ENCODE measurements at places on chromosomes 5 and 9.

- no peak for DNase-seq
These were observed 17.1 kb downstream of the NACC2 start for GRCh38 chr9:136078024-136078423.

- no peak for DNase-seq
These were observed 51.4 kb downstream of the ALDH7A1 start for GRCh38 chr5:126543660-126544059.

GRCh38 chr5:113252066-113252465 lies 182.7 kb downstream of the TSSK1B start:
- DNase-seq = no peak

DNA sequence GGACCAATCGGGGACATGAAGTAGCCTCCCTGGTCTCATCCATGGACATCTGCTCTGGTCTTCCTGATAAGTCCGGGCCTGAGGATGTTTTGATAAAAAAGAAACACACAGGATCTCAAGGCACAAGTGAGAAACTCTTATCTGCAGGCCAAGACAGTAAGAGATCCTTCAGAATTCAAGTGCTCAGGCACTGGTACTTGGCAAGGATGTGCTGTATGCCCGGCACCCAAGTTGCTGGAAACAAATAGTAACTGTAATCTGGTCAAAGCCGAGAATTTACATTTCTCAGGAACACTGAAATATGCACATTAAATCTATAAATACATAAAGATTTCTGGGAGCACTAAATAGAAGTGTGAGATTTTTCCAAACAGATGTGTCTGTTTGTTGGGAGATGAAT lies 165.7 kb downstream of the SPOCK1 start:
- no peak for DNase-seq

GRCh38 chr9:106896695-106897094 lies 33.7 kb downstream of the ZNF462 start:
- DNase-seq = no peak

DNA sequence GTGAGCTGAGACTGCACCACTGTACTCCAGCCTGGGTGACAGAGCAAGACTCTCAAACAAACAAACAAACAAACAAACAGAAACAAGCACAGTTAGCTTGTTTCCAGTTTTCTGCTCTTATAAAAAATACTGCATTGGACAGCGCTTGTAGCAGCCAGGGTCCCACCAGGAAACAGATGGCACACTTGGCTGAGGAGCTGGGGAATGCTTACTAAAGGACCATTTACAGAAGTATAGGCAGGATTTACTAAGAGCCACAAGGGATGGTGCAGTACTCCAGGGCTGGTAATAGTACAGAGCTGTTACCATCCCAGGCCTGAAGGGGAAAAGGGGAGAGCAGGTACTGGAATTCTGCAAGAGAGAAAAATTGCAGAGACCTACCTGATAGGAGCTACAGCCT lies 5.2 kb upstream of the ANKS6 start:
- no peak for DNase-seq

DNA sequence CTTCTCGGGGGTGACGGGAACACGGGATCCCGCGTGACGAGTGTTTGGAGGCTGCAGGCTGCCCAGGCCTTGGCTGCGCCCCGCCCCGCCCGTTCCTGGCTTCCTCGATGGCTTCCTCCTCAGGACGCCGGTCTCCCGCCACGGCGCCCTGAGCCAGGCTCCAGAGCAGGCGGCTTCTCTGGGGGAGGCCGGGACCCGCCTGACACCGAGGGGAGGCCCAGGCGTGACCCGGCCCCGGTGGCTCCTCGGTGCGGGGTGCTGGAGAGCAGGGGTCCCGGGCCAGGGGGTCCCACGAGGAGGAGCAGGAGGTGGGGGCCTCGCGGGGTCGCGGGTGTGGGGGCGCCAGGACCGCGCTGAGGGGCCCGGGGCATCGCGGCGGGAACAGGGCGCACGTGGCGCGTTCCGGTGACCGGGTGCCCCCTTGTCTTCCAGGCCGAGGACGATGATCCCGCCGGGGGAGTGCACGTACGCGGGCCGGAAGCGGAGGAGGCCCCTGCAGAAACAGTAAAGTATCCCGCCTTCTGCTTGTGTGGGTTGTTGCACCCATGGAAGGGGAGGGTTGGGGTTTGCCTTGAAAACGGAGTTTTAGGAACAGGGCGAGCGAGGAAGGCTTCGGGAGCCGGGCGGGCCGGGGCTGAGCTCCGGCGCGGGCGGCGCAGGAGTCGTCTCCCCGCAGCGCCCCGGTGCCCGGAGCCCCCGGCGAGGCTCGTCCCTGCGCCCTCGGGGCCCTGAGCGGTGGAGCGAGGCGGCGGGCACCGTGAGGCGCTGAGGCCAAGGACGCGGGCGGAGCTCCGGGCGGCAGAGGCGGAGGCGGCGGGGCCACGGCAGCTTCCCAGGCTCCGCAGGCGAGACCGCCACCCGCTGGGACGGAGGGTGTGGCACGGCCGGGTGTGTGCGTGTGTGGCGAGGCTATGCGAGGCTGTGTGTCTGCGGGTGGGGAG lies 22.2 kb downstream of the AHRR start:
- DNase-seq = no peak

- peak; percentile 39 for DNase-seq
These were observed 958 bp upstream of the HSPA5 start for GRCh38 chr9:125241863-125242739.

DNA sequence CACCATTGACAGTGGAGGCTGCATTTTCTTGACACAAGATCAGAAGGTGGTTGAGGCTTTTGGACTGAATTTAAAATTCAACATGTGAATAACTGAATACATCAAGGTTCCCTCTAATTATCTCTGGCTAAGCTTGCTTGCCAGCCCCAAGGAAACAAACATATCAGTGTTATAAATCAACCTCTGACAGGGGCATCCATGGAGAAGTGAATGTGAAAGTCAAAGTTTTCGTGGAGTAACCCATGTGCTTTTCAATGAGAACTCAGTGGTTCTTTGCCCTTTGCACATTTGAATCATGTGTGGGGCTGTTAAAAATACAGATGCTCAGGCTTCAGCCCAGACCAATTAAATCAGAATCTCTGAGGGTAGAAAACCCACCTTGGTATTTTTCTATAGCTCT lies 128.9 kb downstream of the LRRC70 start:
- DNase-seq = no peak

- no peak for DNase-seq
These were observed 193.3 kb downstream of the PALM2AKAP2 start for GRCh38 chr9:109973336-109973735.

GRCh38 chr5:81850501-81851357 lies 99.8 kb upstream of the SSBP2 start:
- no peak for DNase-seq

GRCh38 chr5:5422819-5423515 lies 490 bp downstream of the ICE1 start:
- DNase-seq = no peak

DNA sequence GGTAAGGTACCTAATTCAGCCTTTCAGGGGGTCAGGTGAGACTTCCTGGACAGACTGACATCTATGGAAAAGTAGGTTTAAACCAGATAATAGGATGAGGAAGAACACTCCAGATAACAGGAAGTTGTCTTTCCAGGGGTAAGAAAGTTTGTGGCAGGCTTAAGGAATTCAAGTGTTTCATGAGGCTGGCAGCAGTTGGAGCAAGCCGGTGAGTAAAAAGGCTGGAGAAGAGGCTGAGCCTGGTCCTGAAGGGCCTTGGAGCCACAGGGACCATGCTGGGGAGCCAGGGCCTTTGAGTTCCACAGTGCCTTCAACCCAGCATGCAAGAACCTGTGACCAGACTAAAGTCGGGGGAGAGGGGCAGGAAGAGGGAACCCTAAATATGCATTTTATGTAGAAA lies 353.4 kb downstream of the SPOCK1 start:
- no peak for DNase-seq

GRCh38 chr9:106655966-106656365 lies 207.0 kb upstream of the ZNF462 start:
- DNase-seq = no peak

DNA sequence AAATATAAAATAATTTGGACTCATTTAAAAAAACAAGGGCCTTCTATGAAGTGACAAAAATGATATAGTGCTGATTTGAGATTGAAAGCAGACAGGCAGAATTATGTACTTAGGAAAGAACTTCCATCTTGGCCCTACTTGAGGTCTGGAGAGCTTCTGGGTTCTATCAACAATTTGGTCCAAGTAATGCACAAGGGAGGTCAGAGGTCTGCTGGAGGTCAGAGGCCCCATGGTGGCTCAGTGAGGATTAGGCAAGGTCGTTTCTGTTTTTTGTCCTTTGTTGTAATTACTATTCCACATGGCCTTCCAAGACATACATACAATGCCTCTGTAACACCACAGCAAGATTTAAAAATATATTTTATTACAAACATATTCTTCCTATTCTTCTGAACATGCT lies 37.2 kb downstream of the NUDT12 start:
- no peak for DNase-seq

GRCh38 chr9:7289773-7290172 lies 509.8 kb downstream of the DMAC1 start:
- DNase-seq = no peak

DNA sequence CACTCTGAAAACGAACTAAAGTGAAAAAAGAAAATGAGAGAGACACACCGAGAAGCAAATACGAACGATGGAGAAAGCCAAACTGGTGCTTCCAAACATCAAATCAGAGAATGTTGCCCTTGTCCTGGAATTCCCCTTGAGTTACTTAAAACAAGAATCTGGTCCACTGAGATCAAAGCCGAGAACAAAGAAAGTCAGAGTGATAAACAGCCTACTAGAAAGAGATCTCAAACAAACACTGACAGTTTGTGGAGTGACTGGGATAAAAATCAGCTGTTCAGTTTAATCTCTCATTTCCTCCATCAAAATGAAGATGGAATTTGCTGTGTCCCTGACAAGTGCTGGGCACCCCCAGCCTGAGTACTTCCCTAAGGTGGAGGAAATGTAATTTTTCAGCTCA lies 582.6 kb downstream of the NR2F1-AS1 start:
- DNase-seq = no peak

- DNase-seq = no peak
These were observed 53.3 kb downstream of the TRPC7 start for GRCh38 chr5:136311999-136312398.

DNA sequence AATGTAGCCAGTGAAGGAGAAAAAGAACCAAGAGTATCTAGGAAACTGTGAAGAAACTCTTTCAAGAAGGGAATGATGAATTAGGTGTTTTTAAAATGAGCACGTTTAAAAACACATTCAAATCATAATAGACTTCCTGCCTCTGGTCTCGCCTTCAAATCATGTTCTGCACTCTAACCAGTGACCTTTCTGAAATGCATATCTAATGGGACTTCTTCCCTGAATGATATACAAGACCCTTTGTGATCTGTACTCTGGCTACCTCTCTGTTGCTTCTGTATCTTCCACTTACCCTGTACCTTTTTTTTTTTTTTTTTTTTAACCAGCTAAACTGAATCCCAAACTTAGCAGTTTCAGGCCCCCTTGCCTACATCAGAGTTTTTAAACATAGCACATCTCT lies 19.5 kb downstream of the SRFBP1 start:
- DNase-seq = no peak

- DNase-seq = no peak
These were observed 978.7 kb downstream of the DNAH5 start for GRCh38 chr5:12965804-12966203.

GRCh38 chr5:38621331-38621730 lies 64.9 kb upstream of the LIFR start:
- no peak for DNase-seq

GRCh38 chr5:56358703-56359681 lies 125.9 kb upstream of the ANKRD55 start:
- DNase-seq = peak; percentile 21

DNA sequence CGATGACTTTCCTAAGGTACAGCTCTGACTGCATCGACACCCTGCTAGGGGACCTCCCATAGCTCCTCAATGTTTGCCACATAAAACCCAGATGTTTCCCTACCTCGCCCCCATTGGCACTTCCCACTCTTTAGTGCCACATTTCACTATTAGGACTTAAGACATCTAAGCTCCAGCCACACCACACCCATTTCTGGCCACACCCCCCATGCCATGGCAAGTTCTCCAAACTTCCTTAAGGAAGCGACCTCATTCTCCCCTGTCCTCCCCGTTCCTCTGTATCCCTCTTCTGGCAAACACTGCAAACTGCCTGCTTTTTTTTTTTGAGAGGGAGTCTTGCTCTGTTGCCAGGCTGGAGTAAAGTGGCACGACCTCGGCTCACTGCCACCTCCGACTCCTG lies 62.9 kb downstream of the USP20 start:
- DNase-seq = no peak

GRCh38 chr9:63859475-63860215 lies 1425.4 kb downstream of the FOXD4L5 start:
- DNase-seq = peak; percentile 48

DNA sequence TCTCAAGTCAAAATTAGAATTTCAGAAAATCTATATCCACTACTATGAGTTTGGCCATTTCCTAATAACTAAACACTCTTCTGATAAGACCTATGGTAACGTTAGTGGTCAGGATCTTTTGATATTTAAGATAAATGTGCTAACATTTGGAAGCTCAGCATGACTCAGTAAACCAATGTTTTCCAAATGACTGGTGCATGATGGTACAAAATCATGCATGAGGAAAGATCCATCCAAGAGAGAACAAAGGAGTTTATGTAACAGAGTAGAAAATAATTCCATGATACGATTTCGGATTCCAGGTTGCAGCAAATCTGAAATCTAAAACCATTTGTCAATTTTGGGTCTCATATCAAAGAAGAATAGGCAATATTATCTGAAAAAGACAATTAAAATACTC lies 279.2 kb downstream of the NSG2 start:
- DNase-seq = peak; percentile 40

- DNase-seq = peak; percentile 82
These were observed 57.5 kb upstream of the EPB41L4B start for GRCh38 chr9:109378316-109378715.

GRCh38 chr5:77319117-77319804 lies 108.8 kb downstream of the PDE8B start:
- DNase-seq = no peak

- no peak for DNase-seq
These were observed 71.5 kb upstream of the MEF2C start for GRCh38 chr5:88954511-88954910.

GRCh38 chr9:86321373-86321772 lies 32.8 kb downstream of the TUT7 start:
- DNase-seq = no peak

DNA sequence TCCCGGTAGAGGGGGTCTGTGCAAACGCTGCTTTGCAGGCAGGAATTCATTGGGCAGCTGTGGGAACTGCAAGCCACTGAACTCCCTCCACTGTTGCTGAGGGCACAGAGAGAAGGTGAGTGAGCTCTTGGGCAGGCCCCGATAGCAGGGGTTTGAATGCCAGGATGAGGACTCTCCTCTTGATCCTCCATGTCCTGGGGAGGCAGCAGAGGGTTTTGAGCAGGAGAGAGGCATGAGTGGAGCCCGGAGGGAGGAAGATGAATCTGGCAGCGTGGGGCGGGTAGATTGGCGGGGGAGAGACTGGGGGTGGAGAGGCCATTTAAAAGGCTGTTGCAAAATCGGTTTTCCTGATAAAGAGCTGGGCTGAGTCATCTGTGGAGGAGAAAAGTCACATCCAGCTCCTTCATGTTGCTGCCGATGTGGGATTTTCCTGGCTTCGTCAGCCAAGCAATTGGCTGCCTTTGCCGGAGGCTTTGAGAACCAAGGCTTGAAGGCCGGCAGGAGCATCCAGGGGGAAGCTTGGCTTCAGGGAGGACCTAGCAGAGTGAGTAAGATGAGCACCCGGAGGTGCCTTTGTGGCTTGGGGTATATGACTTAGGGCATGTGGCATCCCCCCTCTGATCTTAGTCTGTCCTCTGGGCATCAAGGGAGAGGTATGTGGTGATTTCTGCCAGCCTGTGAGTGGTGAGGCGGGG lies at the start of gene SYNPO:
TSS of gene SYNPO (plus strand) at position 350 of the 695 bp plus-strand sequence. CDS start 7,616 bp downstream, outside the sequence.
- DNase-seq = peak; percentile 34

GRCh38 chr5:151808451-151809169 lies 36.9 kb downstream of the G3BP1 start:
- no peak for DNase-seq

GRCh38 chr9:114229295-114229694 lies 74.0 kb downstream of the COL27A1 start:
- no peak for DNase-seq
